ENCODE measurements at places on chromosomes 3 and 15.

GRCh38 chr3:136332776-136333175 is 82.6 kb downstream of the PCCB start:
- H3K4me3 ChIP-seq, result no peak overlapping the region
- DNase-seq, result no peak
- no peaks in the 10 kb centered on the region for H3K36me3 ChIP-seq
- H3K4me1 ChIP-seq, result no peaks in the 10 kb centered on the region
- H3K27ac ChIP-seq, result no peak overlapping the region
- no peaks in the 10 kb centered on the region for H3K27me3 ChIP-seq

DNA sequence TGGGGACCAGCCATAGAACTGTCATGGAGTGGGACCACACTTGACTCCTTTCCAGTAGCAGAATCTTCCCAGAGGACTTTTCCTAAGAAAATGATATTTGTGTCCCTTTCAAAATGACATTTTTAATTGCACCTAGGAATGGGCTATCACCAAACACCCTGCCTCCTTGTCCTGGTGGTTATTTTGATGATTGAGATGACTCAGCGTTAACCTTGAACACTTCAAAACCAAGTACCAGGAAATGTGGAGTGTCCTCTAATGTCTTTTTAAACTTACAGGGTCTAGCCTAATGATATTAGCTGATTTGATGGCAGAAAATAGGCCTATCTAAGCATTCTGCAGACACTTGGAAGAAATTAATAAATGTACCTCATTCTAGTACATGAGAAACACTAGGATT is 90.7 kb downstream of the HHLA2 start:
- H3K36me3 ChIP-seq, result no peaks in the 10 kb centered on the region
- no peak overlapping the region for H3K27ac ChIP-seq
- no peaks in the 10 kb centered on the region for H3K27me3 ChIP-seq
- peaks cover 11% of the 10 kb centered on the region for H3K4me1 ChIP-seq
- H3K4me3 ChIP-seq, result no peak overlapping the region

- H3K27me3 ChIP-seq, result peaks cover 8% of the 10 kb centered on the region
- H3K27ac ChIP-seq, result peak overlapping the region; percentile 96
- H3K4me3 ChIP-seq, result no peak overlapping the region
- H3K4me1 ChIP-seq, result peaks cover 22% of the 10 kb centered on the region
- H3K36me3 ChIP-seq, result no peaks in the 10 kb centered on the region
- no peak for DNase-seq
Measured at GRCh38 chr3:196633555-196634151, 5.8 kb upstream of the NRROS start.

DNA sequence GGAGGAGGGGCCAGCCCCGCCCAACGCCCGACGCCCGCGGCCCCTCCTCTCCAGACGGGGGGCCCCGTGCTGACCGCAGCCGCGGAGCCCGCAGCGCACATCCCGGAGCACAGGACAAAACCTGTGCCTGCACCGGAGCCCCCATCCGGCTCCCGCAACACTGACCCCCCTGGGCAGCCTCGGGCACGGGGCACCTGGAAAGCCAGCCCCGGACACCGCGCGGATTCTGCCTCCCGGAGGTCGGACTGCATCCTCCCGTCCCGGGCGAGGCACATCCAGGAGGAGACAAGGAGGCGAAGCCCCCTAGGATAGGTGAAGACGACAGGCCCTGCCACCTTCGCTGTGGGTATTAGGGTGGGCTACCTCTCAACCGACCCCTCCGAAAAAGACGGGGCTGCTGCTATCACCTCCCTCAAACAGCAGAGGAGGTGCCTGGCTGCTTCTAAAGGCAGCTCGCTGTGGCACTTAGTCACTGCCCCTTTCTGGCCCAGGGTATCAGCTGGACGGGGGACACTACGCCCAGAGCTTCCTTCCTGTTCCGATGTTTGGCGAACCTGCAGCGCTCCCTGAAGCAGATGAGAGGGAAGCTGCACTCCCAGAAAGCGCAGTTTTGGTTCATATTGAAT is 10.6 kb downstream of the XXYLT1 start:
- peaks cover 7% of the 10 kb centered on the region for H3K4me1 ChIP-seq
- H3K36me3 ChIP-seq, result no peaks in the 10 kb centered on the region
- H3K27me3 ChIP-seq, result no peaks in the 10 kb centered on the region
- DNase-seq, result peak; percentile 73
- peak overlapping the region; percentile 70 for H3K4me3 ChIP-seq
- H3K27ac ChIP-seq, result no peak overlapping the region

DNA sequence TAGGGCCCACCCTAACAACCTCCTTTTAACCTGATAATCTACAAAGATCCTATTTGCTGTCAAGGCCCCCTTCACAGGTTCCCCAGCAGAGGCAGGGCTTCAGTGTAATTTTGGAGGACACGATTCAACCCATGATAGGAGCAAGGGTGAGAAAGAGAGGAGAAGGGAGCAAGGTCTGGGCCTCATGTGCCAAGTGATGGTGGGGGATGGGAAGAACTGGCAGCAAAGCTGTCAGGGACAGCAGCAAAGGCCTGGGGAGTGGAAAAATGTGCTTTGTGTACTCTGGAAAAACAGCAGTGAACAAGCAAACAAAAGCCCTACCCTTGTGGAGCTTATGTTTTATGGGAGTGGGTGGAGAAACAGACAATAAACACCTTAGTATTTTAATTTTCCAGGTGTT is 2.7 kb upstream of the GALNT15 start:
- no peak overlapping the region for H3K4me3 ChIP-seq
- DNase-seq, result no peak
- H3K27me3 ChIP-seq, result no peaks in the 10 kb centered on the region
- H3K27ac ChIP-seq, result no peak overlapping the region

Measured in neural progenitor cell (in vitro differentiated cells).